ENCODE measurements at places on chromosomes 13 and 19.

DNA sequence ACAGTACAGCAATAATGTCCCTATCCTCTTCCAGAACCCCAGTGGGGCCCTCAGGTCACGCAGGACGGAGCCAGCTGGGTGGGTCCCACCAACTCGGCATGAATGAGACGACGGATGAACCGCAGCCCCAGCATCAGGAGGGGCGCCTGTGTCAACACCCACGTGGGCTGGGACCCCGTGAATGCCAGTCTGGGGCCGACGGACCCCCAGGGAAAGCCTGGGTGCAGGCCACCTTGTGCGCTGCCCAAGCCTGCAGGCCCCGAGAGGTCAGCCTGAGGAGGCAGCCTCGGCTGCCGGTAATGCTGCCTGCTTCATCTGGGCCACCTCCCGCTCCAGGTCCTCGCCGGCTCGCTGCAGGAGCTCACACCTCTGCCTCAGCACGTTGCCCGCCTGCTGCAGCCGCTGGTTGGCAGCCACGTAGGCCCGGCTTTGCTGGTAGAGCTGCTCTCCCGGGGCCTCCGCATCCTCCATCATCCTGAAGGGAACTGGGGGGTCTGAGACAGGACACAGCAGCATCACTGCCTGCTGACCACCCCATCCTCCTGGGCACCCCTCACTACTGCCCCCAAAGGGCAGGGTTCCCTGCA, 4.2 kb downstream of the C19orf25 start:
- DNase-seq = no peak

GRCh38 chr13:21117104-21117809, 55.9 kb upstream of the LATS2 start:
- no peak for DNase-seq

DNA sequence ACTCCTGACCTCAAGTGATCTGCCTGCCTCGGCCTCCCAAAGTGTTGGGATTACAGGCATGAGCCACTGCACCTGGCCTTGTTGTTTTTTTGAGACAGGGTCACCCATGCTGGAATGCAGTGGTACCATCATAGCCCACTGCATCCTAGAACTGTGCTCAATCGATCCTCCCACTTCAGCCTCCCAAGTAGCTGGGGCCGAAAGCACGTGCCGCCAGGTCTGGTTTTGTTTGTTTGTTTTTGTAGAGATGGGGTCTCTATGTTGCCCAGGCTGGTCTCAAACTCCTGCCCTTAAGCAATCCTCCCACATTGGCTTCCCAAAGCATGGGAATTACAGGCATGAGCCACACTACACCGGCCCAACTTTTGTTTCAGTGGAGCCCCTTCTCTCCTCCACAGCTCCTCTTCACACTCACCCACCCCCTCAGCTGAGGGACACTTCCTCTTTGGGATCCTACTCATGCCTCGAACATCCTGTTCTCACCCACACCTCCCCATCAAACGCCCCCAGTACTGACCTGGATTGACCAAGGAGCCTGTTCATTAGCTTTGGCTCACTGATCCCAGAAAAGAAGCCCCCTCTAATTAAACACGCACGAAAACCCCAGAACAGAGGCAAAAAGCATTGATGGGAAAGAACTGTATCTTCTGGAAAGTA, 12.8 kb upstream of the CERS4 start:
- DNase-seq = no peak

GRCh38 chr13:79724348-79725103, 243.6 kb downstream of the NDFIP2 start:
- DNase-seq = no peak

- DNase-seq = no peak
These were observed 95.0 kb upstream of the IRS2 start for GRCh38 chr13:109881347-109881725.

DNA sequence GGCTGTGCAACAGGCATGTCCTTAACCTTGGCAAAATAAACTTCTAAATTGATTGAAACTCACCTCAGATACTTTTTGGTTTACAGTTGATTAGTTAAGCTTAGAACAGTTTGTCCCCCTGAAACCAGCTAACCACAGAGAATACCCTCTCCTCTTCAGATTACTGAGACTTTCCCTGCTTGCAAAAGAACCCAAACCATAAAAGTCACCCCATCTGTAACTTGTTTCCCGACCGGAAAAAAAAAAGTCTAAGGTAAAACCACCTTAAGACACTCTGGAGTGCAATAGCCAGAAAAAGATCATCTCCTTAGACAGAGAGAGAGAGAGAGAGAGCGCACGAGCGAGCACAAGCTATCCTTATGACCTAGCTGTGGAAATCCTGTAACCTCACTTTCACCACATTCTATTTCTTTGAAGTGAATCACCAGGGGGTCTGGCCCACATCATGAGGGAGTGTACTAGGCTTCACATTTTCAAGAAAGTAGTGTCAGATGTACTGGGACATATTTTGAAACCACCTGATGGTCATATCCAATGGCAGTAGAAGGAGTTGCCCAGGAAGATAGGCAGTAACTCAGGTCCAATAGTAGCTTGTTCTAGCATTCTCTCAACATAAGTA, 11.1 kb upstream of the GTF2F2 start:
- DNase-seq = no peak

- no peak for DNase-seq
These were observed 3.7 kb upstream of the ZNF225 start for GRCh38 chr19:44109458-44109857.

DNA sequence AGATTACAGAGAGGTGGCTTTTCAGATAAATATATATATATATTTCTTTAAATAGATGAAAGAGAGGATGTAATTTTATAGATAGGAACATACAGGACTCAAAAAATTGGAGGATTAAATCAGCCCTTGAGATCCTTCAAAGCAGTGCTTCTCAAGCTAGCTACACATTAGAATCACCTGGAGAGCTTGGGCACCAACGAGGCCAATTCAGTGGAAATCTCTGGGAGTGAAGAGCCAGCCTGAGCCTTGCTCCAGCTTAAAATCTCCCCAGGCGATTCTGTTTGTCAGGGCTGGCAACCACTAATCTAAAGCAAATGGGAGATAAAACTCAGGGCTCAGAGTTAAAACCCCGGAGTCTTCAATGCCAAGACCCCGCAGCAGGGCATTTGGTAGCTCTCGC, 15.0 kb upstream of the CLN5 start:
- no peak for DNase-seq

DNA sequence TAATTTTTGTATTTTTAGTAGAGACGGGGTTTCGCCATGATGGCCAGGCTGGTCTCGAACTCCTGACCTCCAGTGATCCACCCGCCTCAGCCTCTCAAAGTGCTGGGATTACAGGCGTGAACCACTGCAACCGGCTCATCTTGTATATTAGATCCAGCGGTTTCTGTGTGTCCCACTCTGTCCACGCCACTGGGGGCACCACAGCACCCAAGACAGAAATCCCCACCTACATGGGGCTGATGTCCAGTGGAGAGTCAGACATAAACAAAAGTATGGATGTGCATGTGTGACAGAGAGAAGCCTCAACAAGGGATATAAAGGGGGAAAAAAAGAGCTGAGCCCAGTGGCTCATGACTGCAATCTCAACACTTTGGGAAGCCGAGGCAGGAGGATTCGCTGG, 65.8 kb upstream of the ADGRE5 start:
- DNase-seq = no peak

- DNase-seq = no peak
These were observed 42.3 kb downstream of the ZNF493 start for GRCh38 chr19:21439201-21439751.

GRCh38 chr13:36543671-36544070, 111.4 kb downstream of the CCNA1 start:
- no peak for DNase-seq

DNA sequence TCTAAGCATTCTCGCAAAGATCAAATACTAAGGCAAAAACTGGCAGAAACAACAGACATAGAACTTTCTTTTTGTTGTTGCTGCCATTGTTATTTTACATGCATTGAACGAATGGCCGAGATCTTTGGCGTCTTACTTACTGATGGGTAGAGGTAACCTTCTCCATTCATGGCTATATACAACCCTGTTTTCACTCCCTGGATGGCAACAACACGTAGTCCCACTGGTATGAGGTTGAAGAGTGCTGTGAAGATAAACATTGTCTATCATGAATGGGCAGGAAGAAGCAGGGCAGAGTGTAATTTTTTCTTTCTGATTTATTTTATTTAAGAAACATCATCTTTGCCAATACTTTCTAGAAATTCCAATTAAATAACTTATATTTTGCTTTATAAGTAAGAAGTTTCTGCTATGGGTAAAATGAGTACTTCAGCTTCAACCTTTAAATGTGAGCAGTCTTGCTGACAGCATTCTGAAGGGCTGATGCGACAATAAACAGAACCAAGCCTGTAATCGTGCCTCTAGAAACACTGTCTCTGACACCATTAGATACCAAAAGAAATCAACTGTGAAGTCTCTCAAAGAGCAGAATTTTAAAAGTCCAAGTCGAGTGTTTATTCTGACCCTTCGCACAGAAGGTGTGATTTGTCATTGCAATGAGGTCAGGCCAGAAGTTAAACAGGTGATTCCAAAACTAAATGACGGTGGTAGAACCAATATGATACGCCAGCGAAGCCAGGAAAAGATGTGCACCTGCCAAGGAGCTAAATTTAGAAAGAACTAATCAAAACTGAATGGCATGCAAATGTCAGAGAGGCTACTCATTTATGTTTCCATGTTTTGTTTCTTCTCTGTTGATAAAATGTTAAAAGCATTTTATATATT, 416.4 kb downstream of the ITGBL1 start:
- DNase-seq = no peak

- no peak for DNase-seq
These were observed 18.4 kb upstream of the RNASEH2B start for GRCh38 chr13:50891206-50891605.

- DNase-seq = no peak
These were observed 27.7 kb upstream of the KCTD12 start for GRCh38 chr13:76913898-76914297.

GRCh38 chr13:102928941-102929675, 83.3 kb downstream of the ERCC5 start:
- no peak for DNase-seq

GRCh38 chr19:8513036-8513686, 806 bp downstream of the ZNF414 start:
- DNase-seq = no peak

- DNase-seq = no peak
These were observed 7.4 kb upstream of the SPACA4 start for GRCh38 chr19:48598996-48599700.

- DNase-seq = no peak
These were observed 141.7 kb downstream of the LACC1 start for GRCh38 chr13:44021422-44021821.

DNA sequence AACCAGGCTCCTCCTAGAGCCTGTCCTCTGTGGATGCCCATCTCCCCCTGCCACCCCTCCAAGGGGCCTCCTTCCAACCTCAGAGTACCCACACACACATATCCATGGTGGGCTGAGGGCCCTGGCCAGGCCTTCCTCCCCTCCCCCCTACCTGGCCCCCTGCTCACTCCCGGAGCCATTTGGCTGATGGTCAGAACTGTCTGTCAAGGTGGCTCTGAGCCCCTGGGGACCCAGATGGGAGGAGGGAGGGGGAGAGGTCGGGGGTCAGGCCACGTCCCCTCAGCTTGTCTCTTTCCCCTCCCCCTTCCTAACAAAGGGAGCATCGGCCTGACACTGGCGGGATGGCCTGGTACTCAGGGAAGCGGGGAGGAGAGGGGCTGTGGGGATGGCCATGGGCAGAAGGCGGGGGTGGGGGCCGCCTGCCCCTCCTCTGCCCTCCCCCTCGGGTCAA, 18.7 kb upstream of the POU2F2 start:
- no peak for DNase-seq

- DNase-seq = no peak
These were observed 546.7 kb downstream of the SLITRK5 start for GRCh38 chr13:88217883-88218282.

- DNase-seq = no peak
These were observed 662.1 kb downstream of the PCDH9 start for GRCh38 chr13:66567899-66568612.

- no peak for DNase-seq
These were observed 16.1 kb upstream of the RASA3 start for GRCh38 chr13:114148521-114148855.

DNA sequence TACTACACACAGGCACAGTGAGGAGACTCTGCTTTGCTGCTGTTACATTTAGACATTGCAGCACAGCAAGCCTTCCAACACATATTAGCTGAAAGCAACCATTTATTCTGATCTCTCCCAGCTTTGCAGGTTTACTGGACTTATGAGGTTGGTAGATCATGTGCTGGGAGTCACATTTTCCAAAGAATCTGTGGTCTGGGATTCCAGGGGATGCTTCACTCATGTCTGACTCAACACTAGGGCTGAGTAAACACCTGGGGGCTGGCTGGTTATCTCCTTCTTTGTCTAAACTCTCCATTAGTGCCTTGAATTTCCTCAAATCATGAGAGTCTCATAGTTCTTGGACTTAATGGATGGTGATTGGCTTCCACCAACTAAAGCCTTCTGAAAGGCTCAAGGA, 5.4 kb upstream of the LGALS13 start:
- DNase-seq = peak; percentile 37

DNA sequence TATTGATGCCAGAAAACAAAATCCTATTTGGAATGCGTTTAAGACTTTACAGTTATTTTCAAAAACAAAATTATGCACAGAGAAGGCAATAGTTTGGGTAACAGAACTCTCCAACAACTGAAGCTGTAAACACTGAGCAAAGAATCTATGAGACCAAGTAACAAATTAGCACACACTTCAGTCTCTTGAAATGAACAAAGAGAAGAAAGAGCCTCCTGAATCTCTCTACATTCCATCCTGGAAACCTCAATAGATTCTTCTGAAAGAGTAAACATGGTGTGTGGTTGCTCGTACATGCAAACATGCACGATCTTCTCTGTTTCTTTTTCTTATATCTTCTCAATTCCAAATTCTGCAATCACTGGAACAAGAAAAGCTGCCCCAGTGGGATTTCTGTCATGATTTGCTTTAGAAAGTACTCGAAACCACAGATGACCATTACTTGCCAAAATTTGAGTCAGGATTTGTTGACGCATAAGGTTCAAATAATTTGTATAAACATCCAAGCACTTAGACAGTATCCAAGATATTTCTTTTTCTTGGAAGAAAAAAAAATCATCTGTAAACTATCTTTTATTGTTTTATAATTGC, 137.9 kb upstream of the DACH1 start:
- no peak for DNase-seq

DNA sequence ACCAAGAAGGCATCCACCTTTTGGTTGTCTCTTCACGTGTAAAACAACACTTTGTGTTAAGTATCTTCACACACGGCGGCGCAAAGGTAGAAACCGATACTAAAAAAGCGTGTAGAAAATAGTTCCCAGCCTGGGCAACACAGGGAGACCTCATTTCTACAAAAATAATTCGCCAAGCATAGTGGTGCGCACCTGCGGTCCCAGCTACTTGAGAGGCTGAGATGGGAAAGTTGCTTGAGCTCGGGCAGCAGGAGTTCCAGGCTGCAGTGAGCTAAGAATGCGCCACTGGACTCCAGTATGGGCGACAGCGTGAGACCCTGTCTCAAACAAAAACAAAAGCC, 573 bp upstream of the ERCC5 start:
- DNase-seq = no peak

DNA sequence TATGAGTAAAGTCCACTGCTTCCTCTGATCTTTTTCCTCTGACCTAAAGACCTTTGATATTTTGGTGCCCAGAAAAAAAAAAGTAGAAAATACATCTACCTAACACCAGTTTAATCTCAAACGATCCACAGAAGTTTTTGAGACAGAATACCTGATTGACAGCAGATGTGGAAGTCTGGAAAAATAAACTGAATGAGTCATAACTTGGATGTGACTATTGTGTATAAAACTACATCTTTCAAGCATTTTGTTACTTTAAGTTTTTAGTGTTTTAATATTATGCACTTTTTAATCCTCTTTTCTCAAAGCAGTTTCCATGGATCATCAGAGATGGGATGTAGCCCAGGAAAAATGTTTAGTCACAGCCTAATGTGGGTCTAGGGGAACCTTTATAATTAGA, 216.1 kb downstream of the SLITRK1 start:
- DNase-seq = no peak

GRCh38 chr19:18300930-18301717, 19.7 kb upstream of the JUND start:
- peak; percentile 34 for DNase-seq
